K562 (cell line): ENCODE measurements at places on chromosomes 4 and X.

GRCh38 chrX:151896734-151897474, 15.8 kb upstream of the MAGEA4 start:
- no peak for DNase-seq

DNA sequence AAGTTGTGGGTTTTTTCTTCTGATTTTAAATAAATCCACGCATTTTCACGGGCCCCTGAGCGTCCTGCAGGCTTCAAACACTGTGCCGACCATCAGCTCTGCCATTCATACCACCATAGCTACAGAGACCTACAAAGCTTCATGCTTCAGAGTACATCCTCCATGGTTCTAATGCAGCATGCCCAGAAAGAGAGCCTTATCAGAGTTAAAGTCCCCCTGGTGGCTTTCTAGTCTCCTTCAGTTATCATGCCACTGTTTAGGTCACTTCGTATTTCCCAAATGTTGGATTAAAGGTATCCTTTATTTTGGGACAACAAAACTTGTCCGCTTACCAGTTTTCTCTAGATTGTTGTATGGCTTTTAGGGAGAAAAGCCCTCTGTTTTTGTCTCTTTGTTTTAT, 66.7 kb upstream of the VCX2 start:
- no peak for DNase-seq

DNA sequence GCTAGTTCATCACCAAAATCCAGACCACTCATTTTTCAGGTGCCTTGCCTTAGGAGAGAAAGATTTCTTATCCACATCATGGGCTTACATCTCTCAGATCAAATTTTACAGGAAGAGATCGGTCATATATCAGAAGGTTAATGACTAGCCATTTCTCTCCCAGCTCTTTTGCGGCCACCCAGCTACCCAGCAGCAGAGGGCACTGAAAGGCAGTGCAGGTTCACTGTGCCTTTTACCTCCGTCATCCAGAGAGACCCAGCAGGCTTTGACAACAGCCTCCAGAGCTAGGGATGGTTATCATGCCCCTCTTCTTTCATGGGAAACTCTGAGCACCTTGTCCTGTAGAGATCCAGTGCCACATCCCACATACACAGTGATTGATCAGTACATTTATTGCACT, 384.8 kb downstream of the AFF2 start:
- no peak for DNase-seq

DNA sequence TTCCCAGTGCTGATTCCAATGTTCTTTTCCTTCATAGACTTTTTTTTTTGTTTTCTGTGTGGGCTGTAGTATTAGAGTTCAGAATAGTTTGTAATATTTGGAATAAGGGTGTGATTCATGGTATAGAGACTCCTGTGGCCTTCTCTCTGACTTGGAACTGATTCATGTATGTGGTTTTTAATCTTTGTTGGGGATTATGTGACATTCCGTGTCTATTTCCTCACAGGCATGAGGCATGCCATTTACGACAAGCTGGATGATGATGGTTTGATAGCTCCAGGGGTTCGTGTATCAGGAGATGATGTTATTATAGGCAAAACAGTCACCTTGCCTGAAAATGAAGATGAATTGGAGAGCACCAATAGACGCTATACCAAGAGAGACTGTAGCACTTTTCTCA, 44.4 kb downstream of the POLR2B start:
- no peak for DNase-seq

DNA sequence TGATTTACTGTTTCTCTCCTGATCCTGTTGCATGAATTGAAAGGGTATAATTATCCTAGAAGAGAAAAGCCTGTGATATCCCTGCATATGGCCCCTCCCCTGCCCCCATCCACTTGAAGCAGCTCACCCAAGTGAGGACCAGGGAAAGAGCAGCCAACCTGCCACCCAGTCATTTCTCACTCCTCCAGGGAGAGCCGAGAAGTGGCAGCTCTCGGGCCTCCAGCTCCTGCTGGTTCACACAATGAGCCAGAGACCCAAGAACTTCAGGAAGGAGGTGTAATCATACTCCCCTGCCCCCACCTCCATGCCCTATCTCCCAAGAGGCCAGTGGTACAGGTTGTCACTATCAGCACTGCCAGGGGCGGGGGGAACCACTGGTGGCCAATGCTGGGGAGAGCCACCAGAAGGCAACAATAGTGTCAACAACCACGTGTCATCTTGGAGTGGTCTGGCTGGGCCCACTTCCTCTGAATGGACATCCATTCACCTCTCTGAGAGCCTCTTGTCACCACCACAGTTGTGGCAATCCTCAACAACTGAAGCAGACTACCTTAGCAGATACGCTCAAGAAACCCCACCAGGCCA, 42.9 kb downstream of the APOO start:
- no peak for DNase-seq

DNA sequence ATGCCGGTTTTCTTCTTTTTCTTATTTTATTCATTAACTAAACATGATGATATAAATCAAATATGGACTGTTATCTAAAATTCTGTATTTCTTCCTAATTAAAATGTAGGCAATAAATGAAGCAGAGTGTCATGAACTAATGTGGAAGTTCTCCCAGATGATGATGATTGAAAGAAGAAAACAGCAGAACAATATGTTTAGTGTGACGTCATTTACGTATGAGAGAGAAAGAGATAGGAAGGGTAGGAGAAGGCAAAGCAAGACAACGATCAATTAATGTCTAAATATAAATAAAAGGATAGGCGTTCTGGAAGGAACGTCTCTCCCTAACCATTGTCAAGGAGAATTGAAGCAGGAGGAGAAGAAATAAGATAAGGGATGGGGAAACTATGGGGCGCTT, 105.2 kb downstream of the NEUROG2 start:
- no peak for DNase-seq

GRCh38 chrX:111353793-111354192, 58.2 kb downstream of the DCX start:
- DNase-seq = no peak

DNA sequence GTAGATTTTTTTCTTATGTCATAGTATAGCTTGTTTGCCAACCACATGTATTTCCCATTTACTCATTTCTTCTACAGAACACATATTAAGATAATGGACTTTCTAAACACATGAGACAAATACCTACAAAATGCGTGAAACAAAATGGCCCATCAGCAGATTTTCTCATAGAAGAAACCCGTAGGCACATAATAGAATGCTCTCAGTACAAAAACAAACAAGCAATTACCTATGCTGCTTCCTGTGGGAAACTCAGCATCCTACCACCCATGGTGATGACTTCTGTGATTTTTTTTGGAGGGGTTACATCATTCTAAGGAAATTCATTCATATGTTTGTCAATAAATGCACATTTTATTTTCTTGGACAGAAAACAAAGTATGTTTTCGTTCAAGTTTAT, 343.6 kb downstream of the SPRY1 start:
- no peak for DNase-seq

GRCh38 chr4:74105656-74106280, 6.8 kb upstream of the CXCL2 start:
- DNase-seq = no peak

DNA sequence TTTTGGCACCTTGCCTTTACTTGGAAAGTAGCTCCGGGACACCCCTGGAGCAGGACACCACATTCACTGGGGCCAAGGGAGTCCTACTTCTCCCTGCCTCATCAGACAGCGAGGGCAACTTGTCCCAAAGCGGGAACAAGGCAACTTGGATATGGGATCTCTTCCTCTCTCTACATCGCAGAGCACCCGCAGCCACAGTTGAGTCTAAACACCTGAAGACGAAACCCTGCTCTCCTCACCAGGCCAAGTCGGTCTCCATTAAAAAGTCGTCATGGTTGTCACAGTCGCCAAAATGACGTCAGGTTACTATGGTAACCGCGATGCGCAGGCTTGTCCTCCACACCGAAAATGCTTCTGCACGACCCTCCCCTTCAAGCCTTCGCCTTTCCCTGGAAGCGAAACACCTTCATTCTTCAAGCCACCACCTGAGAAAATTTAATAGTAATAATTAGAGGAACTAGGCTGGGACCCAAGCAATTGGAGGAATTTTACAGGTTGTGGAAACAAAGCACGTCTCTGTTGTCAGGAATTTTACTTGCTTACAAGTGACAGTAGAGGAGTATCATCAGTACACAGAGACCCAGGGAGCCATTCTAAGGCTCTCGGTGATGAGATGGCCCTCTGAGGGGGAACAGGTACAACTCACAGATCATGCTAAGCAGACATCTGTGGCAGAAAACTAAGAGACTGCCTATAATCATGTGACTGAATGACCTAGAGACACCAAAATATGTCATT, 30.5 kb upstream of the TCEAL4 start:
- peak; percentile 13 for DNase-seq

GRCh38 chrX:132676561-132677186, 187.8 kb upstream of the MBNL3 start:
- DNase-seq = no peak

DNA sequence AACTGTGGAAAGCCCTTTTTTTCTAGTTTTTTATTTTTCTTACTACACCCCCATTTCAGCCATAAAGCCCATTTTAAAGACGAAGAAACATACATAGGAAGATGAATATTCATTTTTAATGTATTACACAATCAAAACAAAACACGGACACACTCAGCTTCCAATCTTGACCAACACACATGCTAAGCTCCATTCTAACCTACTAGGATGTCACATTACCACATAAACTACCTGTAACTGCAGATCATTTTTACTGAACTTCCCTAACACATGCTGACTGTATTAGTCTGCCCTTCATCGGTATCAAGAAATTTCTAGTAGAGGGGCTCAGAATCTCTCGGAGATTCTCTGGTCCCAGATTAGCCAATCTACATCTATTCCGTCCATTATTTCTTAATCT, 1.8 kb downstream of the CCNI start:
- DNase-seq = no peak

GRCh38 chr4:22029803-22030202, 81.2 kb upstream of the KCNIP4 start:
- no peak for DNase-seq
